ENCODE measurements at places on chromosomes 11 and 22.

- H3K27me3 ChIP-seq = no peaks in the 10 kb centered on the region
- DNase-seq = no peak
- H3K4me1 ChIP-seq = peaks cover 11% of the 10 kb centered on the region
- peaks cover 18% of the 10 kb centered on the region for H3K36me3 ChIP-seq
- peak overlapping the region; percentile 39 for H3K27ac ChIP-seq
Observed at GRCh38 chr22:31278626-31279326, 13.5 kb downstream of the PIK3IP1 start.

GRCh38 chr11:24233041-24233440 lies 263.8 kb upstream of the LUZP2 start:
- H3K27ac ChIP-seq = peak overlapping the region; percentile 58
- no peak for DNase-seq
- H3K27me3 ChIP-seq = peaks cover 4% of the 10 kb centered on the region
- peaks cover under 1% of the 10 kb centered on the region for H3K4me1 ChIP-seq
- peaks cover 5% of the 10 kb centered on the region for H3K36me3 ChIP-seq
- no peak overlapping the region for H3K4me3 ChIP-seq

- H3K4me3 ChIP-seq = no peak overlapping the region
- H3K4me1 ChIP-seq = no peaks in the 10 kb centered on the region
- H3K36me3 ChIP-seq = no peaks in the 10 kb centered on the region
- no peaks in the 10 kb centered on the region for H3K27me3 ChIP-seq
- no peak for DNase-seq
Observed at GRCh38 chr11:100119176-100119575, 567.9 kb upstream of the ARHGAP42 start.

- H3K27ac ChIP-seq = peak overlapping the region; percentile 88
- H3K4me1 ChIP-seq = peaks cover 45% of the 10 kb centered on the region
- DNase-seq = no peak
- H3K4me3 ChIP-seq = peak overlapping the region; percentile 51
- H3K27me3 ChIP-seq = no peaks in the 10 kb centered on the region
Observed at GRCh38 chr22:46774253-46774979, 12.0 kb downstream of the TBC1D22A start.

- H3K4me1 ChIP-seq = peaks cover 43% of the 10 kb centered on the region
- no peak for DNase-seq
- peak overlapping the region; percentile 76 for H3K4me3 ChIP-seq
- H3K36me3 ChIP-seq = peaks cover 12% of the 10 kb centered on the region
Observed at GRCh38 chr11:94776351-94777321, 8.5 kb downstream of the AMOTL1 start.

- H3K4me1 ChIP-seq = peaks cover 5% of the 10 kb centered on the region
- DNase-seq = no peak
- no peaks in the 10 kb centered on the region for H3K36me3 ChIP-seq
Observed at GRCh38 chr11:63719987-63720386, 38.7 kb downstream of the RTN3 start.

DNA sequence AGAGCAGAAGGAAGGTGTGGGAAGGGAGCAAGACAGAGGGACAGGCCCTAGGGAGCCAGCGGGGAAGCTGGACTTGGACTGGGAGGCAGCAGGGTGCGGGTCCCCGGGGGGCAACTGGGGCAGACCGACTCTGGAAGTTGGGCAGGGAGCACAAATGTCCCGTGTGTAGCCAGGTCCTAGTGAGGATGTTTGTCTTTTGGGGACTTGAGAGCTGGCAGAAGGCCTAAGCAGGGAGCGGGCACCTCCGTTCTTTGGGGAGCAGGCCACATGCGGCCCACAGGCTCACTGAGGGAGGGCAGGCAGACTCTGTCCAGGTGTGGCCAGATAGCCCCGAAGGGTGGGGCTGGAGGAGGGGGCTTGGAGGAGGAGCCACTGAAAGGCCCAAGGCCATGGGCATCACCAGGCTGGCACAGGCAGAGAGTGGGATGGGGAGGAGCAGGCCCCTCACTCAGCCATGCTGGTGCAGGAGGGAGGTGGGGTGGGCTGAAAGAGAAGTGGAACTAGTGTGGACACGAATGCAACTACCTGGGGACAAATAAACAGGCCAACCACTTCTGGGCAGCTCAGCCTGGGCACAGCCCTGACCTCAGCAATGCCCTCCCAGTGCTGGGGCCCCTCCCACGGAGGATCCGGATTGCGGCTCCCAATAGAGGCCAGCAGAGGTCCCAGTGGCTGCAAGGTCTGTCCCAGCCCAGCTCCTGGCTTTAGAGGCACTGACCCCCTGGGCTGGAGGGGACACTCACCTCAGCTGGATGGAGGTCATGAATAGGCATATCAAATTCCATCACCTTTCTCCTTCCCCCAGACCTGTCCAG lies 1.3 kb upstream of the SCARF2 start:
- no peak for DNase-seq
- H3K27ac ChIP-seq = peak overlapping the region; percentile 65
- peaks cover 33% of the 10 kb centered on the region for H3K27me3 ChIP-seq
- peaks cover 23% of the 10 kb centered on the region for H3K4me1 ChIP-seq
- H3K36me3 ChIP-seq = peaks cover 9% of the 10 kb centered on the region
- H3K4me3 ChIP-seq = peak overlapping the region; percentile 87

DNA sequence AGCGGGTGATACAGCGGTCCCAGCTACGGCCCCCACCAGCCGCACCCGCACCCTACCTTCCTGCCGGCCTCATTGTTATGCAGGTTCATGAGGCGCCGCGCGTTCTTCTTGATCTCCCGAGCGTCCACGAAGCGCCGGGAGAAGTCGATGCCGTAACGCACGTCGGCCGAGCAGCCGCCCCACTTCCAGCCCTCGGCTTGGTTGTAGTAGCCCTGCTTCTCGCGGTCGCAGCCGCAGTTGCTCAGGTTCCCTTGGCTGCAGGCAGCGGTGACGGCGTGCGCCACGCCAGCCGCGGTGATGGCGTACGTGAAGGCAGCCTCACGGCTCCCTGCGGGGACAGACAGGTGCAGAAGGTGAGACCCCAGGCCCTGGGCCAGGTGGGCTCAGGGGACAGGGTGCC lies 45.9 kb downstream of the WNT7B start:
- peaks cover 3% of the 10 kb centered on the region for H3K27me3 ChIP-seq
- no peak overlapping the region for H3K4me3 ChIP-seq
- H3K27ac ChIP-seq = no peak overlapping the region

DNA sequence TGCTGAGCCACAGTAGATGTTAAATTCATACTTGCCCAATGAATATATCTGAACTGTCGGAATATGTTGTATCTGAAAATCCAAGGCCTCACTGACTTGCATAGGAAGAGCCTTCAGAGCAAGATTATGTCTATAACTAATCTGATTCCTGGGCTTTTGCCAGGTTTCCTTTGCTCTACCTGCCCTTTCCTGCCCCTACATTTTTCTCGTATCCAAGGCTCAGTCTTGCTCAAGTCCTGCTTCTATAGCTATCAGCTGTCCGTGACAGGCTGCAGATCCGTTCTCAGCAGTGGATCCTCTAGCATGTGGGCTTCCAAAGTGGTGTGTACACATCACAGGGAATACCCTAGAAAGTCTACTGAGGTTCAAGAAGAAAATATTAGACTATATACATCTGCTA lies 18.8 kb upstream of the USP47 start:
- H3K27ac ChIP-seq = no peak overlapping the region
- no peaks in the 10 kb centered on the region for H3K27me3 ChIP-seq
- no peaks in the 10 kb centered on the region for H3K36me3 ChIP-seq
- H3K4me1 ChIP-seq = no peaks in the 10 kb centered on the region
- no peak for DNase-seq
- no peak overlapping the region for H3K4me3 ChIP-seq

DNA sequence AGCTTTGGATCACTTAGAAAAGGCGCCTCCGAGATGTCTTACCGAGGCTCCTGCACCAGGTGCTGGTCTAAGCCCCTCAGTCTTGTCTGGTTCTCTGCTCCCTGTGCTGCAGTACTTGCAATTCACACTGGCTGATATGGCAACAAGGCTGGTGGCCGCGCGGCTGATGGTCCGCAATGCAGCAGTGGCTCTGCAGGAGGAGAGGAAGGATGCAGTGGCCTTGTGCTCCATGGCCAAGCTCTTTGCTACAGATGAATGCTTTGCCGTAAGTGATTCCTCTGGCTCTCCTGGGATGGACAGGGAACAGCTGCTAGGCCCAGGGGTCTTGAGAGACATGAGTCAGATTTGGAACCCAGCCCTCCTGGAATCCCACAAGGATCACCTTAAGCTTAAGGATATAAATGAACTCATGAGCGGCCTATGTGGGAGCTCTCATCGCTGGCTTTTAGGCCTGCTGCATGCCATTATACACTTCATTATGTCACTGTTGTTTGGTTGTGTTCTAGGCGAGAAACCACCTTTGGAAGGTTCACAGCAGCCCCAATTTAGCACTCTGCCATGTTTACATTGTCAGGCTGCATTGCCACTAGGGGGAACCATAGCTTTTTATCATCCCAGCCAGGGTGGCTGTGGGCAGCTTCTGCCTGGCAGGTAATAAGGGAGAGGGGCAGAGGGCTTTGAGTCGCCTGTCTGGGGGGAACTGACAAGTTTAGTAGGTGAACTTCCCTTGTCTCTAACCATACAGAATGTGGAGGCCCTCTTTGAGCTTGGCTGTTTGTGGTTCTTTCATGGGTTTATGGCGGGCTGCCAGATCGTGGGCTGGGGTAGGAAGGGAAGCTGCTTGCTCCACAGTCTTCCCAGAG lies 8.5 kb downstream of the ACAD8 start:
- peaks cover 2% of the 10 kb centered on the region for H3K27me3 ChIP-seq
- no peak overlapping the region for H3K4me3 ChIP-seq
- DNase-seq = no peak
- peaks cover 8% of the 10 kb centered on the region for H3K36me3 ChIP-seq

DNA sequence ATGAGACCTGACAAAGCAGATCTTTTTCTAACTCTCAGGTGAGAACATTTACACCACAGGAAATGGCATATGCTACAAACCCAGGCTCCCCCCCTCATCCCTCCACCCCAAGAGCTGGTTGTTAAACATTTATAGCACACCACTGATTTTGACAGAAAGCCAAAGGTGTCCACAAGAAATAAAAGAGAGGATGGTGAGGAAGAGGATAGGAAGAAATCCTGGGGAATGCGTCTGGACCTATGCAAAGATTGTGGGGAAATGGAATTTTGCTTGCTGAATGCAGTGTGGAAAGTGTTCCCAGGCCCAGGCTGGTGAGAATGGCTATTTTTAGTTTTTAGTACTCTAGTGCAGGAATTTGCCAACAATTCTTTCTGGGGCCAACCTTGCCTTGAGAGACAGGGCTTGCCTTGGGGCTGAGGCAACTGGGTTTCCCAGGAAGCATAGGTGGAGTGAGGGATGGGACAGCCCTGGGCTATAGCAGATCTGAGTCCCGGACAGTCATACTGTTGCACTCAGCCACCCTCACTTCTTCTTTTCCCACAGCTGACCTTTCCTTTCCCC lies 163.9 kb downstream of the ADAMTS15 start:
- H3K27ac ChIP-seq = no peak overlapping the region
- no peak for DNase-seq
- no peak overlapping the region for H3K4me3 ChIP-seq
- H3K4me1 ChIP-seq = peaks cover 10% of the 10 kb centered on the region
- H3K36me3 ChIP-seq = no peaks in the 10 kb centered on the region

DNA sequence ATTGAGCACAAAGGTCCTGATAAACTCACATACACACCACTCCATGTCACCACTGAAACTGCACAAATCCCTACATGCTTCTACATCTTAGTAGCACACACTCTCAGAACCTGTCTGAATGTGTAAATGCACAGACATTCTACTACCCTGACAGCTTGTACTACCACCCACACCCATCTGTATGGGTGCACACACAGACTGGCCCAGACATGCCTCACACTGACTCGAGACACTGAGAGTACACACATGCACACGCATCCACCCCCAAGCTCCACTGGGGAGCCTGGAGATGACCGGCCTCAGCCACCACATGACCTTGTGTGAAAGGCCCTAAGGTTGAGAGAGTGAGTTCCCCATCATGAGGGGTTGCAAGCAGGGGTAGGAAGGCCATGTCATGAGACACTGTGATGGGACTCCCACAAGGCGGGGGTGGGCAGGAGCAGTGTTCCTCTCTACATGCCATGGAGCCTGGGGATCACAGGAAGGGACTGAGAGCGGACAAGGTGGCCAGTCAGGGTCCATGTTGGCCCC lies 28.1 kb downstream of the ARAP1 start:
- H3K4me3 ChIP-seq = peak overlapping the region; percentile 46
- no peaks in the 10 kb centered on the region for H3K36me3 ChIP-seq
- H3K27me3 ChIP-seq = no peaks in the 10 kb centered on the region
- DNase-seq = no peak
- H3K4me1 ChIP-seq = peaks cover 50% of the 10 kb centered on the region

DNA sequence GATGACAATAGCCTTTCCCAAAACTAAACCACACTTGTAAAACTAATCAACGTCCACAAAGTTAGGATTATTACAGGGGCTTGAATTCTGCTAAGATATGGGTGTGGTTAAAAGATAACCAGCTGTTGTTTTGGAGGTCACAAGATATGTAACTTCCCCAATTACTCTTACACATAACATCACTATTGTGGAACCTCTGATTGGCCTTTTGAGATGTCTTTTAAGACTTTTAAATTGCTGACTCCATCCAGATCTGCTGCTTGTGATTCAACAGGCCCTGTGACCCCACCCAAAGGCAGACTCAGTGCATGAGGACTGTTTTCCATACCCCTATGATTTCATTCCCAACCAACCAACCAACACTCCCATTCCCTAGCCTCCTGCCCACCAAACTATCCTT lies 893.9 kb downstream of the OPCML start:
- no peak overlapping the region for H3K4me3 ChIP-seq
- DNase-seq = no peak
- peaks cover 9% of the 10 kb centered on the region for H3K27me3 ChIP-seq

DNA sequence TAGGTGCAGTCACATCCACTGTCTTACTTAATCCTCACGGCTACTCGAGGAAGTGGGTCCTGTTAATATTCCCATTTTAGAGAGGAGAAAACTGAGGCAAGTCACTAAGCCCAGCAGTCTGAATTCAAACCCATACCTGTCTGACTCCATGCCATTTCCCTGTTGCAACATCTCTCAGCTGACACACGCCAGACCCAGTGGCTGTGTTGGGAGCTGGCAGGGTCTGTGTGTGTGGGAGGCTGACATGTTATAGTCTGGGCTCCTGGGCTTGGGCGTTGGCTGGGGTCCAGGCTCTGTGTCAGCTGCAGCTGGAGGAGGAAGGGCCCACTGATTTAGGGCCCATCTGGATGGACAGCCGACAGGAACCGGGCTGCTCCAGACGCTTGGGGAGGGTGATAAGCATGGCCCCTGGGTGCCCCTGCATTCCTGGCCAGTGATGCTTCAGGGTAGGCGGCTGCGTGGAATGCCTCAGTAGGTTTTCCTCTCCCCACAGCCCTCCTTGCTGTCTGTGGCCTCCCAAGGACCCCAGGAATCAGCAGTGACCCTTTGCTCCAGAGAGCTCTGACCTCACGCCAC lies 562.5 kb downstream of the MN1 start:
- no peak overlapping the region for H3K27ac ChIP-seq
- peaks cover 16% of the 10 kb centered on the region for H3K27me3 ChIP-seq
- no peak overlapping the region for H3K4me3 ChIP-seq
